ENCODE measurements at places on chromosomes 6 and 20. TPM values are rescaled to one million over a fixed set of nuclear protein-coding genes. Genes with fewer than 3 reads are reported as not detected.

Gene ALDH8A1
- total RNA-seq = 0.09 TPM

Gene CALHM6
- 1.6 TPM for total RNA-seq

Gene GUCA1A
- total RNA-seq = not detected

Gene HAO1
- total RNA-seq = not detected

Gene ZNF334
- total RNA-seq = 14.0 TPM

Gene MAPK13
- total RNA-seq = 2.3 TPM

Gene ADGRG6
- 1.7 TPM for total RNA-seq

Gene EPM2A
- total RNA-seq = 7.2 TPM

Gene SNPH
- 7.7 TPM for total RNA-seq

Gene MOCS1
- 8.4 TPM for total RNA-seq

Gene GPR6
- not detected for total RNA-seq

Gene SLC25A27
- total RNA-seq = 6.2 TPM

Gene TMEM217
- total RNA-seq = 0.09 TPM

Gene MYLIP
- total RNA-seq = 12.2 TPM

Gene DXO
- 15.9 TPM for total RNA-seq

Gene FAM209B
- total RNA-seq = not detected

Gene PDYN
- total RNA-seq = not detected

Gene C20orf96
- total RNA-seq = 0.98 TPM

Gene RPS6KA2
- 89.7 TPM for total RNA-seq

Gene CGAS
- 5.4 TPM for total RNA-seq

Gene E2F1
- total RNA-seq = 23.7 TPM

Gene LY6G5C
- total RNA-seq = 1.1 TPM

Gene GLP1R
- not detected for total RNA-seq

Gene BMP2
- total RNA-seq = 10.6 TPM

Gene PRRT1
- total RNA-seq = 0.41 TPM

Gene PPP1R14C
- total RNA-seq = 2.1 TPM

Gene ULBP3
- total RNA-seq = 0.41 TPM

Gene ACSS2
- total RNA-seq = 32.3 TPM

Gene LINC00237
- not detected for total RNA-seq

Gene HNF4A
- total RNA-seq = not detected

Gene NMBR
- not detected for total RNA-seq

Gene NHLRC1
- total RNA-seq = 3.0 TPM

Gene OTOR
- not detected for total RNA-seq

Gene TINAG
- not detected for total RNA-seq

Gene CASP8AP2
- total RNA-seq = 15.0 TPM

Gene GSTA3
- total RNA-seq = not detected

Gene SYNDIG1
- 1.6 TPM for total RNA-seq

Gene FUT9
- total RNA-seq = not detected

Gene ANKRD66
- not detected for total RNA-seq

Gene CDSN
- total RNA-seq = not detected

Gene FNDC11
- total RNA-seq = 0.25 TPM

Gene CST7
- not detected for total RNA-seq

Gene TFAP2C
- 0.08 TPM for total RNA-seq

Gene MOG
- total RNA-seq = not detected

Gene FERMT1
- 8.8 TPM for total RNA-seq

Gene GPR63
- 0.27 TPM for total RNA-seq

Gene SUMO4
- not detected for total RNA-seq

Gene GSTA5
- not detected for total RNA-seq

Gene ALDH5A1
- total RNA-seq = 1.6 TPM

Gene KCNS1
- total RNA-seq = not detected

Gene TFAP2A
- not detected for total RNA-seq

Gene VSTM2L
- total RNA-seq = 1.4 TPM

Gene GSTA1
- not detected for total RNA-seq

Gene ARFGAP1
- total RNA-seq = 45.5 TPM

Gene PPP1R16B
- 0.33 TPM for total RNA-seq

Gene SPATA25
- total RNA-seq = 2.1 TPM

Gene RUNX2
- total RNA-seq = 0.74 TPM
